Stimulated activated CD4-positive, alpha-beta T cell treated with anti-CD3 and anti-CD28 coated beads, Interleukin-1b, Interleukin-23, amount 100 ng/mL, for 1 hour (primary cell): ENCODE measurements at places on chromosomes 1 and 21.

GRCh38 chr21:36733857-36734256, 34.9 kb downstream of the SIM2 start:
- no peak for DNase-seq

DNA sequence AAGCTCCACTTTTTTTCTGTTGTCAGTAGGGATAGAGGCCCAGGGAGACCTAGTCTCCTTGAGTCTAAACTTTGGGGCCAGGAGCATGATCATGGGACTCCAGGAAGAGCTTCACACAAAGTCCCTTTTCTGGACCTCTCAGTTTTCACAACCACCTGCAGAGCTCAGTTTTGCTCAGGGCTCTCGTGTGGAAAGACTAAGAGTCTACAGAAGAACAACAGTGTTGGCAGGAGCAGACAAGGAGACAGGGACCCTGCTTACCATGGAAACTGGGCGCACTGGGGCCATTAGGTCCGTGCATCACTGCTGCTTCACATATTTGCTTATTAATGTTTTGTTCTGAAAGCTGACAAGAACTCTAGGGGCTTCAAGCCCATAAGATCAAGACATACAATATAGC, 63.9 kb upstream of the HSD17B7 start:
- DNase-seq, result no peak

DNA sequence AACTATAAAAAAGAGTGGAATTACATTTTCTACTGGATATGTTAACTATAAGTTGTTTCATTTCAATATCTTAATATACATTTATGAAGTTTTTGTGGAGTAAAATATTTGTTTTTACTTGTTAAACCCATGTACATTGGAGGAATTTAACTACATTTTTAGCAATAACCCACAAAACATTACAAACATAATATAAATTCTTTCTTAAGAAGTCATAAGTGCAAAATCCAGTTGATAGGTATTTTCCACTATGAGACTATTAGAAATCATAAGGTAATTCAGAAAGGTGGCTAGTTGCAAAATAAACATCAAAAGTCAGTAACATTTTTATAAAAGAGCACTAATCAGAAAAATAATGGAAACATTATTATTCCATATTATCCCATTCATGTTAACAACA, 73.9 kb upstream of the RRP15 start:
- DNase-seq, result no peak

- DNase-seq, result no peak
These were observed 847 bp downstream of the SELENON start for GRCh38 chr1:25800703-25801377.

DNA sequence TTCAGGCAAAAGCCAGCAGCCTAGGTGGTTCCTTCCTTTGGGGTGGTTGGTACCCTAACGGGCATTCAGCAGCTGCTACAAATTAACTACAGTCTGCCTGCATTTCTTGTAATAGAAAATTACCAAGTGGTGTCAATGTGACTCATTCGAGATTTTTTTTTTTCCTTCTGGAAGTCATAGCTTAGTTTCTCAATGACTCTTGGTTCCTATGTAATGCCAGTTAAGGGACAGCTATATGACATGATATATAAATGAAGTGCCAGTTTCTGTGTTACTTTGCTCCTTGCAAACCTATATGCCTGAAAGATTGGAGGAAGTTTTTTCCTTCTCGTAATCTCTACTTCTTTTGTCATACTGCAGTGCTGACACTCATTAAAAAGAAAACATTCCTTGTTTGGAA, 2.6 kb downstream of the MGST3 start:
- no peak for DNase-seq

- no peak for DNase-seq
These were observed 128.8 kb downstream of the KCNN3 start for GRCh38 chr1:154741327-154741726.

GRCh38 chr1:22208268-22208972, 65.5 kb upstream of the WNT4 start:
- no peak for DNase-seq

DNA sequence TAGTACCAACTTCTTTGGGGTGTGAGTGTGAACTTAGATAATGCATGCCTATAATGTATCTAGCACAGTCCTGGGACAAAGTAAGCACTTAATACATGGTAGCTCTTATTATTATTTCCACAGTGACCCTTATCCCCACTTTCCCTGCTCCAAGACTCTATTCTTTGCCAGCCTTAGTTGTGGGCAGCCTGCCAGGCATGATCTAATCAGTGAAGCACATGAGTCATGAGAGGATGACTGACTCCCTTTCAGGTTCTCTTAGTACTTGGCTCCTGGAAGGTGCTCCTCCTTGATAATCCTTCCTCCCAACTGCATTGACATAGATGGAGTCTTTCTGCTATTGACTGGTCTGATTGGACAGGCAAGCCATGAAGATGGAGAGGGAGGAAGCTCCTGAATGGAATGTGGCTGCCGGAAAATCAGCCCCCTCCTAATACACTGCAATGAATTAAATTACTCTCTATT, 17.4 kb upstream of the GNG12 start:
- DNase-seq, result no peak

- DNase-seq, result no peak
These were observed 510 bp upstream of the IL10RB start for GRCh38 chr21:33265664-33266049.

GRCh38 chr1:66684353-66684752, 67.9 kb upstream of the DYNLT5 start:
- no peak for DNase-seq

DNA sequence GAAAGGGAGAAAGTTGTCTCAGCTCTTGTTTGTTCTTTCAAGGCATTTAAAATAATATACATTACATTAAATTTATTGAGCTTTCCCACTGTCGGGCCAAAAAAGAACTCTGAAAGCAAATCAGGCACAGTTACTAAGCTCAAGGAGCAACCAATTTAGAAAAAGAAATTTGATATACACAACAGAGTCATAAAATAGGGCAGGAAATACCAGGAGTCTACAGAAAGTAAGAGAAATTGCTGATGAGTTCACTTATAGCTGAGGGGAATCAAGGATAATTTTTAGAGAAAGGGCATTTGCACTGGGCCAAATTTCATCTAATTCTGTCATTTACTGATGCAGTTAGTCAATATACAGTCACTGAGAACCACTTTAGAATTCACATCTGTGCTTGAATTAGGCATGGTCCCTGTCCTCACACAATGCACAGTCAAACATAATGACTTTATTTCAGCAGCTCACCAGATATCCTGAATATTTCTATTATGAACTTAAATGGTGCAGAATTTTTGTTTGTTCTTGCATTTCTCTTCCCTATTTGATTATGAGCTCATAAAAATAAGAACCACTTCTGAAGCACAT, 249.6 kb upstream of the BEND5 start:
- no peak for DNase-seq

- DNase-seq, result no peak
These were observed 11.3 kb downstream of the TXNIP start for GRCh38 chr1:145985129-145985501.

GRCh38 chr1:204084247-204084772, 11.4 kb downstream of the SOX13 start:
- no peak for DNase-seq

DNA sequence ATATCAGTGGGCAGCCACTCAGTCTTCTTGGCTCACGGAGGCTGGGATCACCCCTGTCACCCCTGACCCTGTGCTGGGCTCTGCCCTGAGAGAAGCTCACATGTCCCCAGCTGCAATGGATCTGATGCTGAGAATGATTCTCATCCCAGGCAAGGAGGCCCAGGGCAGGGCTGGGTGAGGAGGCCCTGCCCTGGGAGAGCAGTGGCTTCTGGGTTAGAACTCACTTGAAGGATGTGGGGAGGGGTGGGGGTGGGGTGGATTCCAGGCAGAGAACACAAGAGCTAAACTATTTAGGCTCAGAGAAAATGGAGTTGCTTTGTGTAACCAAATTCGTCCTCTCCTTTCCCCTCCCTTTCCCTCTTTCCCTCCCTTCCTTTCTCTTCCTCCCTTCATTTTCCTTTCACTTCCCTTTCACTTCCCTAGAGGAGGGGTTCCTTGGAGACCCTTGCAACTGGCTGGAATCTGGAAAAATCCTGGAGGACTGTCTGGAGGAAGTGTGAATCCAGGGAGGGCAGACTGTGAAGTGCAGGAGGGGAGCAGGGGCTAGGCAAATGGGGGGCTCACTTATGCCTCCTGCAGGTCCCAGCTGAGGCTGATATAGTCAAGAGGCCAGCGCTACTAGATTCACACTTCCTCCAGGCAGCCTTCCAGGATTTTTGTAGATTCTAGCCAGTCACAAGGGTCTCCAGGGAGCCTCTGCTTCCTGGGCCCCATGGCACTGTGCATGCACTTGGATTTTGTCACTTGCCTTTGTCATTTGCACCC, 47.0 kb downstream of the IGSF21 start:
- DNase-seq, result no peak

- DNase-seq, result no peak
These were observed 3.4 kb downstream of the CTTNBP2NL start for GRCh38 chr1:112399456-112399855.

DNA sequence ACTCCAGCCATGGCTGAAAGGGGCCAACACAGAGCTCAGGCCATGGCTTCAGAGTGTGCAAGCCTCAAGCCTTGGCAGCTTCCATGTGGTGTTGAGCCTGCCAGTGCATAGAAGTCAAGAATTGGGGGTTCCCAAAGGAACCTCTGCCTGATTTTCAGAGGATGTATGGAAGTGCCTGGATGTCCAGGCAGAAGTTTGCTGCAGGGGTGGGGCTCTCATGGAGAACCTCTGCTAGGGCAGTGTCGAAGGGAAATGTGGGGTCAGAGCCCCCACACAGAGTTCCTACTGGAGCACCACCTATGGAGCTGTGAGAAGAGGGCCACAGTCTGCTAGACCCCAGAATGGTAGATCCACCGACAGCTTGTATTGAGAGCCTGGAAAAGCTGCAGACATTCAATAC, 29.8 kb upstream of the CD55 start:
- DNase-seq, result no peak

DNA sequence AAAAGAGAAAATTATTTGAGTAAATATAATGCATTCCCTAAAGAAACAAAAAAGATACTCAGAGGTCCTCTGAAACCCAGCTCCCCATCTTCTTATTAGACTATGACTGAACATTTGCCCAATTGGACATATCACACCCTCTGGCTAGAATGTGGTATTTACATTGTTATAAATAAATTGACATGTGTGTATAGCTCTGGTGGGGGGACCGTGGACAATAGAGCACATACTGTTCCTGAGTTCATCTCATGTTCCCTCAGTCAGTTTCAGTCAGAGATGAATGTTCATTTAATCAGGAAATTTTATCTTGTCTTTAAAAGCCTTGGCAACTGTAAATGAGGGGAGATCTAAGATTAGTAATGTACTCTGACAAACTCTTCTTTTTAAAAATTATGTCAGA, 459.3 kb upstream of the ADAMTS5 start:
- no peak for DNase-seq

- no peak for DNase-seq
These were observed 720 bp upstream of the BSDC1 start for GRCh38 chr1:32394890-32395432.

- no peak for DNase-seq
These were observed 1183.2 kb upstream of the B3GALT2 start for GRCh38 chr1:194369622-194370021.

DNA sequence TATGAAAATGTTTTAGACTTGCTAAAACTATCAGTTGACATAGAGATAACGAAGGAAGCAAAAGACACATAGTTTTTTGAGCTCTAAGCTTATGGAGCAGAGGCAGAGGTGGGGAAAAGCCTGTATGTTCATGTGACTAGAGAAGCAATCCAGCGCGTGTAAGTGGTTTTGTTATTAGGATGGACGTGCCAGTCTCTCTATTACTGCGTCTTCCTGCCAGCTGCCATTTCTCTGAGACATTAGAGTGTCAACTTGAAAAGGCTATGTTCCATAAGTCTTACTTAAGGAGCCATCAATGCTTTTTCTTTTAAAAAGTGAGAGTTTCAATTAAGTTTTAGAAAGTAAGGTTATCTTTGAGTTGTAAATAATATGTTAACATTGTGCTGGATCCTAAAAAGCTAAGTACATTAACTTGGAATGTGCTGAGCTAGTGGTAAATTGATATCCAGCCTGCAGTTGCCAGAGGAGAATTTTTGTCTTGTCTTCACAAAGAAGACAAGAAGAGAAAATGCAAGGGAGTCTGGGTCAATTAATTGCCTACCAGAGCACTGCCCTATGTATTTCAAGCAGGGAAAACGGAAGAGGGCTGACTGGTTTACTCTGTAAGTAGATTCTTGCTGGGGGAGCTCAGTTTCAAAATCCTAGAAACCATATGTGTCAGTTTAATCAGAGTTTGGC, 161.8 kb upstream of the B3GALT2 start:
- no peak for DNase-seq

- DNase-seq, result no peak
These were observed 4.8 kb downstream of the DCAF8 start for GRCh38 chr1:160257411-160258015.

DNA sequence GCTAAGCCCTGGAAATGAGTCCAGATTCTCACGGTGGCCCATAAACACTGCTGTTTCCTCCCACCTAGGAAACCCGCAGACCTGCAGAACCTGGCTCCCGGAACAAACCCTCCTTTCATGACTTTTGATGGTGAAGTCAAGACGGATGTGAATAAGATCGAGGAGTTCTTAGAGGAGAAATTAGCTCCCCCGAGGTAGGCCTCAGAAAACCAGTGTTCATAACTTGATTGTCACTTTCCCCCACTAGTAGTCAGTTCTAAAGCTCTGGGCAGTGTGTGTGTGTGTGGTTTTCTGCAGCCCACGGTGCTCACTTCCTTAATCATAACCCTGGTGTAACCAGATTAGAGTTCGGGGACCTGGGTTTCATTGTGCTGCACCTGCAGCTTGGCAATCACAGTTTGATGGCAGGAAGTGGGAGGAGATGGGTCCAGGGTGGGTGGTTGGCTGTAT, 39.1 kb downstream of the CLIC6 start:
- no peak for DNase-seq

DNA sequence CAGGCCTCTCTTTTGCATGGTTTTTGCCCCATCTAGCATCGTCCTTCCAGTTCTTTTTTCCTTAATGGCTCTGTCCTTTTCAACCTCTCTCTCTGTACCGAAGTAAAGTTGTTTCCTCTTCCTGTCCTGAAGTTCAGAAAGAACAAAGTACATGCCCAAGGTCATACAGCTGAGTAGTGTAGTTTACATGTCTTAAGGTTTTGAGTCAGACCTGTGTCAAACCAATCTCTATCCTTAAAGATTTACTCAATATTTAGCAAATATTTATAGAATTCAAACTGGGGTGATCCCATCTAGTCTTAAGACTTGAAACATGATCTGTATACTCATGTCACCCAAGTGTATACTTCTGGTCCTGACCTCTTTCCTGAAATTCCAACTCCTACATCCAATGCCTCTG, 118.7 kb upstream of the SGIP1 start:
- DNase-seq, result no peak

DNA sequence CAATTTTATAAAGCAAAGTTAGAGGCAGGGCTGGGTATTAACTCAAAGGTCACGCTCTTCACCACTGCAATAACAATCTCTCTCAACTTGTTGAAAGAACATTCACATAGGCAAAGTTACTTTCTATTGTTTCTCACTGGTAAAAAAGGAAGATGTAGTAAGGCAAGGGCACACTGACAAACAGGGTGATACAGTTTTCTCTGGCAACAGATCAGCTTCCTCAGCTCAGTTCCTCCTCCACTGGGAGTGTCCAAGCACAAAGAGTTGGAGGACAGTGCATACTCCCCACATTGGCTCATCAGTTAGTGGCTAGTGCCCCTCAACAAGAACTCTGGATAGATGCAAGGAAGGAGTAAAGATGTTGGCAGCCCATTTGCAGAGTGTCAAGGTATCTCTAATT, 3.7 kb downstream of the PLPPR4 start:
- no peak for DNase-seq
